ENCODE measurements at places on chromosomes 7 and 10. TPM values are rescaled to one million over a fixed set of nuclear protein-coding genes. Genes with fewer than 3 reads are reported as not detected.
A peak's percentile ranks its signal among the peaks of the same experiment; 100 is the strongest.

GRCh38 chr10:61835069-61835945, 66.2 kb upstream of the ARID5B start:
- peak; percentile 66 for DNase-seq

DNA sequence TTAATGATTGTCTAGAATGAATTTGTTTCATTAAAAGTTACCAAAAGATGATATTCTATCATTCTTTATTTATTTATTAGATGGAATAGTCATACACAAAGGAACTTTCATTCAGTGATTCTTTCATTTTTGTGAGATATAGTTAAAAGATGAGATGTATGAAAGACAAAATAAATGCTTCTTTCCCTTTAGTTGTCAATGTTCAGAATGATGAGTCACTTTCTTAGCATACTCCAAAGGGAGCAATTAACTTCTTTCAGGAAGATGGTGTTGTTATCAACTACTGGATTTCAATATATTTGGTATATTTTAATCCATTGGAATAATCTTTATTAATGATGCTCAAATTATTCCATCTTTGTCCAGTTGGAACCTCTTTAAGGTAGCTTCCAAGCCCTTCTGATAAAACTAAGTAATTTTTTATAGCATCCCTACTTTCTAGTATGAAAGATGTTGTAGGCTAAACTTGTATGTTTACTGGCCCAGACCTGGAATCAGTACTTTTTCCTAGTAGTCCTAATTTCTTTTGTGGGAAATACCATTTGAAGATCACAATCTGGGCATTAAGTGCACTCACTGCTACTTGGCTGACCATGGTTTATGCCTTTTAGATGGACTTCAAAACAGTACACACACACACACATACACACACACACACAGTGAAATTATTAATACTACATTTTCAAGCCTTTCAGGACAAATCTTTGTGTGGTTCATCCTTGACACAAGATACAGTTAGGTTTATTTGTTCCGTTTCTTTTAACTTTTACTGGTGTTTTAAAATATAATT, 2.5 kb downstream of the GIMAP7 start:
- DNase-seq: no peak

- DNase-seq: no peak
Observed at GRCh38 chr10:80379701-80380100, 23.1 kb downstream of the DYDC2 start.

- no peak for DNase-seq
Observed at GRCh38 chr10:121579656-121580055, 18.6 kb downstream of the FGFR2 start.

LBX1 gene
- polyA plus RNA-seq: 12.4 TPM

DNA sequence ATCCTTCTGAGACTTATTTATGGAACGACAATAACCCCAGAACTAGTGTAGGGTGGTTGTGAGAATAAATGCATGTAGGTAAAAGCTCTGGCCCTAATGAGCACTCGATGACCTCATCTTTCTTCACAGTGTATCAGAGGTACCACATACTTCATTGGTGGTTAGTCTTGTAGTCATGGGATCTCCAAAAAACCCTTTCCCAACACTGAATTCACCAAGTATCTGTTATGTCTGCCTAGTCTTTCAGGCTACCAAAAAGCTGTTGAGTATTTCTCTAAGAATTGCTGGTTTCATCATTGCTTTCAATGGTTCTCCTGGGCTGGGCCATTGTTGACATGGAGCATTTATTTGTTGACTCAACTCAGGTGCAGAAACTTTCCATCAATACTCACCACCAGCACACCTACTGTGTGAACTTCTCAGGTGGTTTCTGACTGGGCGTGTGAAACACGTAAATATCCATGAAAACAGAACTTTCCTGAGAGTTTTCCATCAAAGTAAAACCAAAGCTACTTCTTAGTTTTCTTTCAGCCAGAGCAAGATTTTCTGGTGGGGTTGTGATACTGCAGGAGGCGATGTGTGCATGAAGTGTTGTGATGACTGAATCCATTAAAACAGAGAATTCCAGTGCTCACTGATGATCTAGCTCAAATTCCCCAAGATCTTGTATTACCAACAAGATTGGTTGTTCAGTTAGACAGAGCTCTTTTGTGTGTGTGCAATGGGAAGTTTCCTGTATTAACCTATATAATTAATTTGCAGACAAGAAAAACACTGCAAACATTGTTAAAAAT, 51.4 kb upstream of the SLC35B4 start:
- DNase-seq: no peak

DNA sequence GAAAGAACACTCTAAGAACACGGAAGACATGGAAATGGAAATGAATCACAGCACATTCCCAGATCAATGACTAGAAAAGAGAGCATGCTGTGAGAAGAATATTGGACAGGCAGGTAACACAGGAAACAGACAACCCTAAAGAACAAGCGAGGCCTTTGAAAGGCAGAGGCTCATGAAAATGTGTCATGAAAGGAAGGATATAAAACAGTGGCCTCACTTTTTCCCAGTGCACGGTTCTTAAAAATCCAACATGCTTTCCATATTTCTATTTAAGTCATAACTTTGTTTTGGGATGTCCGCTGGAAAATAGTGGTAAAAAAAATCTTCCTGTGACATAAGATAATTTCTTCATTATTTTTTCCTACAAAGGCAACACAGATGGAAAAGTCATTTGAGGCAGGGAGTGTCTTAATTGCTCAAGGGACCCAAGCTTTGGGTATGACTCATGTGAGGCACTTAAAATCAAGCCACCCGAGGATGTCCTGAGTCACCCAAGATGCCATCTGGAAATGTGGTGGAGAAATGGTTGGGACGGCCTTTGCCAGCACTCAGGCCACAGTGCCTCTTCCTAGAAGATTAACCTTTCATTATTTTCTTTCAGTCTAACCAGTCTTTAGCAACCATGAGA, 17.0 kb downstream of the ITIH5 start:
- peak; percentile 61 for DNase-seq

TMEM273 gene
- 6.3 TPM for polyA plus RNA-seq

DNA sequence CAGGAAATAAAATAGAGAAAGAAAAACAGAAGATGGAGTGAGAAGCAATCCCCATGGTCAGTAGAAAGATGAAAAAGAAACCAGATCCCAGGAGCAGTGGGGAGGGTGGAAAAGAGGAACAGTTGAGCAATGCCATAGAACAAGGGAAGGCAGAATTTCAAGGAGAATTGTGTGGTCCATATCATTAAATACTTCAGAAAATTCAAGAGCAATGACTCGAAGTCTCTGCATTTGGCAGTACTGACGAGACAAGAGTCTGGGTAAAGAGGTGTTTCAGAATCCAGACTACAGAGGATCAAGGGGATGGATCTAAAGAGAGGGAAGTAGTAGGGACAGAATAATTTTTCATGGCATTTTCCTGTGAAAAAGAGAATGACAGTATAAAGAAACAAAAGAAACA, 512.6 kb downstream of the PHTF2 start:
- no peak for DNase-seq

- DNase-seq: no peak
Observed at GRCh38 chr7:139131601-139132041, 22.1 kb upstream of the ZC3HAV1 start.

GRCh38 chr7:24757353-24758275, at the start of gene GSDME:
Gene GSDME, minus strand, starts transcription at chr7:24757464. Its CDS starts 7,690 bp downstream, at chr7:24749774.
- no peak for DNase-seq

NOS3 gene
- 9.2 TPM for polyA plus RNA-seq

DNA sequence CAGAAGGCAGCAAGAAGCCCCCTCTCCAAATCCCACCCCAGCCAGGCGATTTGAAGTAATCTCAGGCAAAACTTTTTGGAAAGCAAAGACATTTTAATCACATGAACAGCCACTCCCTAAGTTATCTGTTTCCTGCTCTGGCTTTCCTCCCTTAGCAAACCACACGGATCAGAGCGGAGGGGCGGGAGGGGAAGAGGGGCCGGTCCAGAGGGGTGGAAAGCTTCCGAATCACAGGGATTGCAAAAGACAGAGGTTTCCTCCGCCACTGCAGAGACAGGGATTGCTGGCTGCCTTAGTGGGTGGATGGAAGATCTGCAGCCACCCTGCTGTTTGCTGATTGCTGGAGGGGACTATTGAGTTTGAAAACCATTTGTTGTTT, 41.2 kb downstream of the ZCCHC24 start:
- DNase-seq: no peak

SUN3 gene
- not detected for polyA plus RNA-seq

- peak; percentile 34 for DNase-seq
Observed at GRCh38 chr7:42972699-42973500, 40.7 kb downstream of the MRPL32 start.

- no peak for DNase-seq
Observed at GRCh38 chr10:44435196-44435595, 50.3 kb upstream of the CXCL12 start.

GRCh38 chr10:14191871-14192270, 138.9 kb downstream of the FRMD4A start:
- no peak for DNase-seq

BTBD16 gene
- 0.39 TPM for polyA plus RNA-seq

Measured in hindlimb muscle (tissue), 1 donor.